ENCODE measurements at places on chromosomes 11 and 22. TPM values are rescaled to one million over a fixed set of nuclear protein-coding genes. Genes with fewer than 3 reads are reported as not detected.

INS gene
- total RNA-seq: not detected

- H3K27me3 ChIP-seq: no peaks in the 10 kb centered on the region
- peak; percentile 69 for DNase-seq
- peaks cover 24% of the 10 kb centered on the region for H3K4me1 ChIP-seq
- no peak overlapping the region for H3K27ac ChIP-seq
Measured at GRCh38 chr11:85941380-85941973, 86.3 kb downstream of the CCDC83 start.

DNA sequence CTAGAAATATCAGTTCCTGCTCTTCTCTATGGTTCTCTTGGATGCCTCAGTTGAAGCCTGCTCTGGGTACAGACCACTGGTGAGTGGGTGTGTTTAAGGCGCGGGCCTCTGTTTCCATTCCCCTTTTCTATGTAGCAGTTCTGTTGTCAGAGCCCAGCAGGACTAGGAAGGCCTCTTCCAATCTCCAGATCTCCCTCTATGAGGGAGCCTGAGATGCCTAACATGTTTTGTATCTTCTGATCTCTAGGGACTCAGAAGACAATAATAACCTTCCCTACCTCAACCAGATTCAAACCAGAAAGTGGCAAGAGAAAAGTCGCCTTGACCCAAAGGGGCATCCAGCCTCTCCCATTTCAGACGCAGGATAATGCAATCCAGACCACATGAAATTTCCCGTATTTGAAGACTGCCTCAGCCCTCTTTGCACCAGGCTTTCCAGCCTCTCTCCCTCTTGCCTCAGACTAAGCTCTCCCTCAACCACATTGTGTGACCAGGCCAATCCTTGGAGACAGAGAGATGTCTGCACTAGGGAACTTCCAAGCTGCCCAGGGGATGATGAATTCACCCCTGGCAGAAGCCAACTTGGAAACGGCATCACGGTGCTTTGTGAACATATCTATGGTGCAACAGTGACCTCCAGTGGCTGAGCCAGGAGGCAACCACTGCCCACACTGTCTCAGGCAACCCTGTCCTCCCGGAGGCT is 150.1 kb upstream of the UBASH3B start:
- H3K4me3 ChIP-seq: no peak overlapping the region
- peak; percentile 68 for DNase-seq
- H3K36me3 ChIP-seq: no peaks in the 10 kb centered on the region
- H3K27me3 ChIP-seq: peaks cover 25% of the 10 kb centered on the region
- no peak overlapping the region for H3K27ac ChIP-seq
- no peaks in the 10 kb centered on the region for H3K4me1 ChIP-seq

DNA sequence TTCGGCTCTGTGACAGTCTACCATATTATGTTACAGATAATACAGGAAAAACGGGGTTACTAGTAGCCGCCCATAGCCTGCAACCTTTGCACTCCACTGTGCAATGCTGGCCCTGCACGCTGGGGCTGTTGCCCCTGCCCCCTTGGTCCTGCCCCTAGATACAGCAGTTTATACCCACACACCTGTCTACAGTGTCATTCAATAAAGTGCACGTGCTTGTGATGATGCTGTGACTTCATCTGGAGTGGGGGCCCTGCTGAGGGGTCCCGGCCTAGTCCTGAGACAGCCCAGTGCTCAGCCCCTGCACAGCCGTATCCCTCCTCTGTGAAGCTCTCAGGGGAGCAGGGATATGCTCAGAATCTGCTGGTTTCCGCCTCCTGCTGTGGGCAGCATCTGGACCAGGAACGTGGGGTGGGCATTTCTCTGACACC is 1.2 kb downstream of the IFITM1 start:
- peak overlapping the region; percentile 97 for H3K4me3 ChIP-seq
- peak; percentile 51 for DNase-seq
- H3K36me3 ChIP-seq: peaks cover 30% of the 10 kb centered on the region
- no peaks in the 10 kb centered on the region for H3K27me3 ChIP-seq
- H3K4me1 ChIP-seq: peaks cover 41% of the 10 kb centered on the region

DNA sequence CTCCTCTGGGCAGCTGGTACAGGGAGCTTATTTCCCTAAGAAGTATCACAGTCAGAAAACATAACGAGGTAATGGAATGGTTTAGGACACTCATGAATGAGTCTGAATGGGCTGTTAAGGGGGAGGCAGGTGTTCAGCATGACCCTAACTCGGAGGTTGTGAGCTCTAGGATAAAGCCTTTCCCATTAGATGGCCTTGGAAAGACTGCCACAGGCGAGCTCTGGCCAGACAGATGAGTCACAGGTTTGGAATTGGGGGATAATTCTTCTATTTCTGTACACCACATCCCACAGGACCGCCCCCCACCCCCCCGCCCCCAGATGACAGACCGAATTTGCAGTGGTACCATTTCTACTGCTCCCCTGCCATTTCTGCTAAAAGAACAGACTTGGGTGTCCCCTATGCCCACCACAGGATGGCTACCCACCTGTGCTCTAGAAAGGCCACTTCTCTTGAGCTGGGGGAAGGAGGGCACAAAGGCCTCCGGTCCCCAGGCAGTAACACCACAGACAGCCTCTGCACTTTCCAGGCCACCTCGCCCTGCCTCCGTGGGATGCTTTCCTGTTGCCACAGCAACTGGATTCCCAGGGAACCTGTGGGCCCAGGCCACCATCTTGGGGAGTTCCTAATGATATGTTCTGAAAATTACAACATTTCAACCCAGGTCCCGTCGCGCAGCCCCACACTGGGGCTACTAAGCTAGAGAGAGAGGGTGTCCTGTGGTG is 76.7 kb downstream of the TRIM29 start:
- H3K4me1 ChIP-seq: no peaks in the 10 kb centered on the region
- H3K27ac ChIP-seq: no peak overlapping the region
- H3K27me3 ChIP-seq: peaks cover 15% of the 10 kb centered on the region
- H3K4me3 ChIP-seq: no peak overlapping the region
- DNase-seq: no peak

- H3K4me3 ChIP-seq: no peak overlapping the region
- H3K27ac ChIP-seq: no peak overlapping the region
- no peak for DNase-seq
- peaks cover 9% of the 10 kb centered on the region for H3K4me1 ChIP-seq
- no peaks in the 10 kb centered on the region for H3K27me3 ChIP-seq
- H3K36me3 ChIP-seq: peaks cover 2% of the 10 kb centered on the region
Measured at GRCh38 chr11:44886790-44887140, 63.9 kb downstream of the TP53I11 start.
